Activated CD4-positive, alpha-beta memory T cell treated with anti-CD3 and anti-CD28 coated beads for 36 hours (primary cell): ENCODE measurements at places on chromosomes 1 and 21. TPM values are rescaled to one million over a fixed set of nuclear protein-coding genes. Genes with fewer than 3 reads are reported as not detected.

DNA sequence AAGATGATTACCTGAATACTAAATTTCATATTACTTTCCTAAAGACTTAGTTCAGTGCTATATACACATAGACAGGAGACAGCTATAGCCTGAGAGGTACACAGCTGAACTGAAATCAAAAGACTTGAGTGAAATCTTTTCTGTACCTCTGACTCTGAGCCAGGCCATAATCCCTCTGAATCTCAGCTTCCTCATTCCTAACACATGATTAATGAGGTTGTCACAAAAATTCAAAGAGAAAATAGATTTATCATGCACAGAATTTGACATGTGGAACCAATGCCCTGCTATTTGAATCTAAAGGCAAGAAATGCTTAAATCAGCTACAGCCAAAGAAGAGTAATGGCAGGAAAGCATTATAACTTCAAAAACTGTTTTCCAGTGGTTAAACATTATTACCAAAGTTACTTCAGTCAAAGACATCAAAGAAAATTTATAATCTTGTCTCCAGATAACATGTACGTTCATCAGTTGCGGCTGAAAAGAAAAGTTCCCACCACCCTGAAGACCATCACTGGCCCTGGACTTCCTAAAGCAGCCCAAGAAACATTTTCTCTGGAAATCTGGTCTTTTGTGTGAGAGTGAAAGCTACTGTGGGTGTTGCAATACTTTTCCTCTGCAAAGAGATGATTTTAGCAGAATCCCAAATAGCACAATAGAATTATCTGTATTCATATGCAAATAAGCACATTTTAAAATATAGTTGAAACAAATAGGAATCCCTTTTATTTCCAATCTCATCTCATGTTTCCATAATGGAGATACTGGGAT is 13.8 kb upstream of the ATP1A1 start:
- H3K4me1 ChIP-seq, result peaks cover 11% of the 10 kb centered on the region
- H3K27me3 ChIP-seq, result no peaks in the 10 kb centered on the region
- no peak for DNase-seq

DNA sequence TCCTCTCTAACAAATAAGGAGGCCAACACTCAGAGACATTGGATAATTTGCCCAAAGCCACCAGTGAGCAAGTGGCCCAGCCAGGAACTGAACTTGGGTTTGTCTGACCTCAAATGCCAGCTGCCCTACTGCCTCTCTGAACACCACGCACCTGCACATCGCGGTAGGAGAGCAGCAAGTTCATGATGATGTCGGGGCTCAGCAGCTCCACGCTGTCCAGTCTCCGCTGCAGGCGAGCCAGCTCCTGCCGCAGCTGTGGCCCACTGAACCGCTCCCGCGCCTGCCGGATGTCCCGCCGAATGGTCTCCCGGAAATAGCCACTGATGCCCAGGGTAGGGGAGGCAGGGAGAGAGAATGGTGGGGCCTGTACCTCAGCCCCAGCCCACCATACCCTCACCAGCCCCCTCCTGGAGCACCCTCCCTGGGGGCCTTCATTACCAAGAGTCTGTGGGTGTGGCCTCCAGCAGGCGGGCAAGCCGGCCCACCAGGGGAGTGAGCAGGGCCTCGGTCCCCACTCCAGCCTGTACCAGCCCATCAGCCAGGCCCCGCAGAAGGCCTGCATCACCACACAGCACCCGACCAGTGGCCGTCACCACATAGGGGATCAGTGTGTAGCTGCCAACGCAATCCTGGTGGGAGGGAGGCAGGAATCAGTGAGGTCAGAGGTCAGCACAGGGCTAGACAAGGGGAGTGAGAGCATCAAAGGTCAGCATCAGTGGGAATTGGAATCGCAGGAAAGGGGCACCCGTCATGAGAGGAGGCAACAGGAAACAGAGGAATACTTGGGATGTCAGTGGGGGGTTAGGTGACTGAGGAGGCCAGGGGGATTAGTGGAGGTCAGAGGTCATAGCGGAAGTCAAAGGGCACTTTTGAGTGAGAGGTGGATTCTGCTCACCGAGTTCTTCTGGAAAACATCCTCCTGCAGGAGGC is 2.7 kb downstream of the MAP3K6 start:
- no peaks in the 10 kb centered on the region for H3K36me3 ChIP-seq
- no peak overlapping the region for H3K27ac ChIP-seq
- DNase-seq, result no peak
- H3K4me3 ChIP-seq, result no peak overlapping the region
- peaks cover 27% of the 10 kb centered on the region for H3K4me1 ChIP-seq
- no peaks in the 10 kb centered on the region for H3K27me3 ChIP-seq

DNA sequence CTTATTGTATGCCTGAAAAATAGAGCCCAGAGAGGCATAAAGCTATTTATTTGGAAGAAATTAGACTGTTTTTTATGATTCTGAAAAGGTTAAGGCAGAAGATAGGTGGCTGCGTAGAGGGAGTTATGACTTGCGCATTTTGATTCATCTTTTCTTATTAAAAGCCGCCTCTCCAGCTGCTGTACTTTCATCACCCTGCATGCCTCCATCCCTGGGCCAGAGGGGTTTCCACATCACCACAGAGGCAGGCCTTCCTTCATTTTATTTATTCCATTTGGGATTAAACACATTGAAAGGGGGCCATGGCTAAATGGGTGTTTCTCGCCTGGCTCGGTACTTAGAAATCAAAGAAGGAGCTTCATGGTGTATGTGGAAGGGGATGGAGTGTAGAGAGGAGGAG is 14.6 kb upstream of the RGS8 start:
- peaks cover 10% of the 10 kb centered on the region for H3K27me3 ChIP-seq
- H3K4me3 ChIP-seq, result no peak overlapping the region
- no peak overlapping the region for H3K27ac ChIP-seq
- H3K4me1 ChIP-seq, result no peaks in the 10 kb centered on the region
- DNase-seq, result no peak
- no peaks in the 10 kb centered on the region for H3K36me3 ChIP-seq

FAM163A gene
- total RNA-seq, result not detected

DNA sequence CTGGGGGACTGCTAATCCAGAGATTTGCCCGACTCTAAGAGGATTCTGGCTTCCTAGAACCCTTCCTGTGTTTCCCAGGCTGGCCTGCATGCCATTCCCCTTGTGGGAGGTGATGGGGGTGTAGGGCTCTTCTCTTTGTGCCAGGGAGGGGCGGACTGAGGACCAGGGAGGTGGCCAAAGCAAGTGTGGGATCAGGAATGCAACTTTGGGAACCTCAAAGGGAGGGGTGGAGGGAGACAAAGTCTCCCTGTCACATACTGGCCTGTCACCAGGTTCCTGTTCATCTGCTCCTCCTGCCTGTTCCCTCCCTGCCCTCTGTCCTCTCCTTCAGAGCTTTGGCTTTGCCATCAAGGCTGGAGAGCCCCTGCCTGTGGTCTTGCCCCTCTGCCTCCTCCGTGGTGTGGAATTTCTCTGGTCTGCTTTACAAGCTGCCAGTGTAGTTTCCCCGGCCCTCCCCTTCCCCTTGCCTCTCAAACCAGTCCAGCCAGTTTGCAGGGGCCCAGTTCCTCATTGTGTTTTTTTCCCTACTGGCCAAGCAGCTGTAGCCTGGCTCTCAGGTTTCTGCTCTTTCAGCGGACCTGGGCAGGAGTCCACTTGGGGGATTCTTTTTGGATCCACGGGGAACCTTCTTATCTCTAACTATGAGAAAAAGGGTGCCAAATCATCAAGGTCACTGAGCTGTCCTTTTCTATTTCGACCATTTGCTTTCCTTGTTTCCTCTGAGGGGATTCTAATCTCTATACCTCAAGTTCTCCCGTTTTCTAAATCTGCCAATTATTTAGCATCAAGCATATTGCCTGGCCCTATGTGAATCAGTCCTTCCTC is 1.8 kb downstream of the CGN start:
- H3K27me3 ChIP-seq, result no peaks in the 10 kb centered on the region
- peaks cover 20% of the 10 kb centered on the region for H3K4me1 ChIP-seq
- no peaks in the 10 kb centered on the region for H3K36me3 ChIP-seq
- no peak overlapping the region for H3K27ac ChIP-seq
- no peak overlapping the region for H3K4me3 ChIP-seq

DNA sequence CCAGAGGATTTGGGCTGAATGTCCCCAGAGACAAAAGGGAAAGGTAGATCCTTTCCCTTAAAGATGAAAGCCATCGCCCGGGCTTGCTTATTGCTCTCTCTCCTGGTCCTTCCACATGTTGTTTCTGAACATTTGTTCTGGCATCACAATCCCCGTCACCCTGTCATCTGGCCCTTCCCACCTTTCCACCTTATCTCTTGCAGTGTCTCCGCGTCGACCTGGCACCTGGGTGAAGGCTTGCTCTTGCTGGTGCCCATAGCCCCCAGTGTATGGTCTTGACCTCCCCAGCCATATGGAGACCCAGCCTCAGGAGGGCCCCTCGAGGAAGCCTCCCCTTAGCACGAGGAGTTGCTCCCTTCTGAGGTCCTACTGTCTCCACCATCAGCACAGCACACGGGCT is 64.6 kb downstream of the ATP5PO start:
- DNase-seq, result no peak
- H3K4me3 ChIP-seq, result no peak overlapping the region

DNA sequence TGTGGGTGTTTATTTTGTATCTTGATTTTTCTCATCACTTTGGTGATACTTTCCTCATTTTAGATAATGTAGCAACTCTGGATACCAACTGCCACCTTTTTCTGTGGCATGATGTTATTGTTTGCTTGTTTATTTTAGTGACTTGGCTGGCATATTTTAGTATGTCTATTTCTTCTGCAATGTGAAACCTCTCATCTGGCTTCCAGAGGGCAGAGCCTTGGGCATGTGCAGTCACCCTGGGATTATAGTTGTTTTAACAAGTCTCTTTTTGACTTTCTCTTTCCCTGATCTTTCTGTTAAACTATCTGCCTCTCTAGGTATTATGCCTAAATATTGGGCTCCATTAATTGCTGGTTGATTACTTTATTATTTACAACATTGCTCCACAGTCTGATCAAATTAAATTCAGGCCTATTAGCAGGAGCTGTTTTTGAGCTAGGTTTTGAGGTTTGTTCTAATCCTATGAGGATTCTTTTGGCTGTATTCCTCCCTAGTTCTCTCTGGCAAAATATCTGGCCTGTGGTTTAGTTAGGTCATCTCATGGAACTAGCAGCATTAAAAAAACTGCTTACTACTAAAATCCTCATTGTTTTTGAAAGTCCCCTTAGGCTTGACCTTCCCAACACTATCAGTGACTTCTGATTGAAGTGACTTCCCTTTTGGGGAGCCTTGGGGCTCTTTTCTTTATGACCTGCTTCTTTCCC is 86.4 kb upstream of the FAM78B start:
- no peaks in the 10 kb centered on the region for H3K36me3 ChIP-seq
- DNase-seq, result no peak
- H3K4me1 ChIP-seq, result no peaks in the 10 kb centered on the region
- peaks cover 2% of the 10 kb centered on the region for H3K27me3 ChIP-seq
- no peak overlapping the region for H3K27ac ChIP-seq

DNA sequence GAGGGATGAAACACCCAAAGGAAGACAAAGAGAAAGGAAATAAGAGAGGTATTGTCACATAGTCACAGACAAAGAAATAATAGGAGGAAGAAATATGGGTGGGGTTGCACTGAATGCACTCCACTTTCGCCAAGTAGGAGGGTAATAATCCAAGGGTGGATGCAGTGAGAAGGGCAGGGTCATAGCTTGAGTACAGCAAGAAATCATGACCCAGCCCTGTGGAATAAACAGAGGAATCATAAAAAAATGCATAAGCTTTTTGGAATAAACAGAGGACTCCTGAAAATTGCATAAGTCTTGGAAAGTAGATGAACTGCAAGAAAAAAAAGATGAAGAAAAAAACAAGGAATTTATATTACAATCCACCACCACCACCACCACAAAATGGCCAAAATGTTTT is 53.1 kb upstream of the CD55 start:
- no peaks in the 10 kb centered on the region for H3K27me3 ChIP-seq
- H3K4me1 ChIP-seq, result no peaks in the 10 kb centered on the region
- H3K27ac ChIP-seq, result no peak overlapping the region

DNA sequence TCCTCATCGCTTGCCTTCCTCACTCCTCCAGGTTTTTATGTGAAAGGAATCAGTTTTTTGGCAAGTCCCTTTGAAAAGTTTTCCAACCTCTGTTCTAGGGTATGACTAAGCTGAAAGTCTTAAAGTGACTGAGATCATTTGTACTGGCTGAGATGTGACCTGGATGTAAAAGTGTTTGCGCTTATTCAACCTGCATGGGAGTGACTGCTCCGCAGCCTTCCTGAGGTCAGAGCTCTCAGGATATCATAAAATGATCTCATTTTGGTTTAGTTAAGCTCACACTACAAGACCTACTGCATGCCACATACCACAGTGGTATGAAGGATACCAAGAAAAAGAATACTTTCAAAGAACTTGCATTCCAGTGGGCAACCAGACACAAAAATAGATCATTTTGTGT is 29.8 kb upstream of the TADA1 start:
- no peak overlapping the region for H3K27ac ChIP-seq
- H3K4me3 ChIP-seq, result no peak overlapping the region
- peaks cover 9% of the 10 kb centered on the region for H3K4me1 ChIP-seq
- no peaks in the 10 kb centered on the region for H3K36me3 ChIP-seq
- DNase-seq, result peak; percentile 25

- no peak overlapping the region for H3K4me3 ChIP-seq
- H3K27ac ChIP-seq, result no peak overlapping the region
- DNase-seq, result no peak
- H3K4me1 ChIP-seq, result peaks cover 26% of the 10 kb centered on the region
- no peaks in the 10 kb centered on the region for H3K36me3 ChIP-seq
Observed at GRCh38 chr1:226449823-226450222, 41.9 kb upstream of the PARP1 start.

- H3K4me1 ChIP-seq, result no peaks in the 10 kb centered on the region
- no peak overlapping the region for H3K27ac ChIP-seq
- H3K27me3 ChIP-seq, result no peaks in the 10 kb centered on the region
- DNase-seq, result no peak
Observed at GRCh38 chr1:107299521-107299920, 158.7 kb downstream of the NTNG1 start.

ETV3L gene
- not detected for total RNA-seq

CD53 gene
- total RNA-seq, result 240 TPM
